Skeletal muscle cell (primary cell): ENCODE measurements at places on chromosomes 4 and X.

- DNase-seq: no peak
Measured at GRCh38 chr4:69330345-69331047, 50.2 kb downstream of the UGT2B28 start.

DNA sequence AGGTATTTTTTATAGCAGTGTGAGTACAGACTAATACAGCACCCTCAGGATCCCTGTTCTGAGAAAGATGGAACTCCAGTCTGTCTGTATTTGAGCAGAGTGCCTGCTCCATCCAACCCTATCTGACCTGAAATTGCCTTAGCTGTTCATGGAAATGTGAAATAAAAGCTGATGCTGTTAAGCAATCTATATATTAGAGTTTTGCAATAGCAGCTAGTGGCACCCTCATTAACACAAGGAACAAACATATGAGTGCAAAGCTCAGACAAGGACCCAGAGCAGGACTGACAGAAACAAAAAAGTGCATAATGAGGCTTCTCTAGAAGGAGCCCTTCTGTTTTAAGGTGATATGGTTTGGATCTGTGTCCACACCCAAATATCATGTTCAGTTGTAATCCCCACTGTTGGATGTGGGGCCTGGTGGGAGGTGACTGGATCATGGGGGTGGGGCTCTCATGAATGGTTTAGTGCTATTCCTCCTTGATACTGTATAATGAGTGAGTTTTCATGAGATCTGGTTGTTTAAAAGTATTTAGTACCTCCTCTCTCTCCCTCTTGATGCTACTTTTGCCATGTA, 272.9 kb upstream of the KLF3 start:
- no peak for DNase-seq

GRCh38 chr4:184613405-184613804, 35.8 kb downstream of the CASP3 start:
- no peak for DNase-seq

DNA sequence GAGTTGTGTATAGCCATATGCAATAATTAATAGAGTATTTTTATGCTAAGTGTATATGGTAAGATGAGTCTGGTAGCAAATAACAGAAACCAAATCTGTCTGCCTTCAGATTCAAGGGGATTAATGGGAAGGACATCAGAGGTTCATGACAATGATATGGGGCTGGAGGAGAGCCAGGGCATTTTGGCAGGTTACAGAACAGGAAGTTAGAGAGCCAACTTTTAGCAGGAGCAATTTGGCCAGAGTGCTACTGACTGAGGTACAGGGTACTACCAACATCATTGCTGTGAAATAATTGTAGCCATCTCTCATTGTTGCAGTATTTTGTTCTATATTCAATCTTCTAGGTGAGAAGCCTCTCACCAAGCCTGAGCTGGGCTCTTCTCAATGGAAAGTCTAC, 210.9 kb upstream of the FAM47A start:
- DNase-seq: no peak

GRCh38 chr4:95265814-95266740, 282.7 kb downstream of the UNC5C start:
- no peak for DNase-seq

- DNase-seq: no peak
Measured at GRCh38 chrX:135416546-135416945, 5.2 kb upstream of the SMIM10L2A start.

GRCh38 chr4:40564815-40565483, 64.7 kb downstream of the RBM47 start:
- DNase-seq: no peak

DNA sequence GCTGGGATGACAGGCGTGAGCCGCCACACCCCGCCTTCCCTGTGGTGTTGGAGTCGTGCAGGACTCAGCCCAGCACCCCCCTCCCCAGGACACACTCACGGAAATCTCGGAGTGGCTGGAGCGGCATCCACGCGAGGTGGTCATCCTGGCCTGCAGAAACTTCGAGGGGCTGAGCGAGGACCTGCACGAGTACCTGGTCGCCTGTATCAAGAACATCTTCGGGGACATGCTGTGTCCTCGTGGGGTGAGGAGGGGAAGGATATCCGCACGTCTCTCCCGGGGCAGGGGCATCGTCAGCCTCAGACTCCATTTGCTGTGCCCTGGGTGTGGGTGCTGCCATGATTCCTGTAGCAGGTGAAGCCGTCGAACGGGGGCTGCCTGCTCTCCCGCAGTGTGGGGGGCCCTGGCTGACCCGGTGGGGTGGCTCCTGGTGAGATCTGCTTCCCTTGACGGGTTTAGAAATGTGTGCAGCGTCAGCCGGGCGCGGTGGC, 10.3 kb downstream of the PLCXD1 start:
- no peak for DNase-seq

DNA sequence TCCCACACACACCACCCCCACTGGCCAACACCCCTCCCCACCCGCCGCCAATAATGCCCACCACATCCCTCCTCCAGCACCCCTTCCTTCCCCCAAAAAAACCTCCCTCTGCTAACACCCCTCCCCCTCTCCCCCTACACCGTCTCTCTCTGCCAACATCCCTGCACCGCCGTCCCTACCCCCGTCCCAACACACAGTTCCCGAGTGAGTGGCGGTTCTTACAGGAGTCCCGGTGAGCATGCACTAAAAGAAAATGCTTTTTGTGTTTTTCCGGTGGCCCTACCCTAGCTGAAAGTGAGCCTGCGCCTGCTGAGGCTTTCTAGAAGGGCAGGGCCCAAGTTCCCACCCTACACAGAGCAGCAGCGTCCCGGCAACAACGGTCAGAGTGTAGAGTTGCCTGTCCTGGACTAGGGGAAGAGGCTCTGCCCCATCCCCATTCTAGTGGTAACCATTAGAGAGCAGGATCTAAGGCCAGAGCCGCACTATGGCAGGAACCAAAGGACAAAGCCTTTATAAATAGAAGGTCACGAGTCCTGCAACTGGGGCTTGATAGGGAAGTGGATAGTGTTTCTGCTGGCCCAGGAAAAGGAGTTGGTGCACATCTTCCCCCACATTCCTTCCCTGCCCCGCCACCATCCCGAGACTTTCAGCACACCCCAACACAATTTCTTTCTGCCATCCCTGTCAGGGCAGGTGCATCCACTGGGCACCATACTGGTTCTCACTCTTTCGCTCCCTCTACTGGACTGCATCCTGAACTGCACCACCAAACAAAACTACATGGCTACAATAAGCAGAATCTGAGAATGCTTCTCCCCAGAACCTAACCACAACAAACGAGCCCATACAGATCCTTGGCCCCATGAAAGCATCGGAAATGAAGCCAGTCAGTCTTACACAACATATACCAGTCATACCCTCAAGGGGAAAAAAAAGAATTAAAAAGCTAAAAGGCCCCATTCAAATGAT, 78.1 kb upstream of the PAGE3 start:
- no peak for DNase-seq

DNA sequence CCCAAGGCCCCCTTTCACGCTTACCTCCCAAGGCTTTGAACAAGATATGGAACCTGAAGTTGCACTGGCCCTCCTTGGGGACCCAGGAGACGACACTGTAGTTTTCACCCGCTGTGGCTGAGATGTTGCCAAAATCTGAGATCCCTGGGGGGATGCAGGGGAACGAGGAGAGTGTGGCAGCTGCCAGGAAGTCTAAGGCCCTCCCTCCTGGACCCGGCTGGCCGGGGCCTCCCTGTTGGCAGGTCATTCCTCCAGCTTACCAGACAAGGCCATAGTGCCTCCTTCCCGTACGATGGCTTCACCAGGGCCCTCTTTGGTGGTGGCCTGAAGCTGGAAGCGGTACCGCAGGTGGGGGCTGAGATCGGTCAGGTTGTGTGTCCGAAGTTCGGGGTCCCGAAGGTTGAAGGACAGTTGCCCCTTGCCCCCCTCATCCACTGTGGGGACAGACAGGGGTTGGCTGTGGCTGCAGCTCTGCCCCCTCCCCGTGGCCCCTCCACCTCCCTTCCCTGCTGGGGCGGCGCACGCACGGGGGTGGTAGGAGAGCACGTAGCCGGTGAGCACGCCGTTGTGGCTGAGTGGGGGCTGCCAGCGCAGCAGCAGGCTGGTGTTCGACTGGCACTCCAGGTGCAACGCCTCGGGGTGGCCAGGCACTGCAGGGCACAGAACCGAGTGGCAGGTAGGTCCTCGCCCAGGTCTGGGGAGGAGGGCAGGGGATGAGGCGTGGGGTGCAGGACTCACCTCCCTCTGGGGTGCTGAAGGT, 21.2 kb downstream of the L1CAM start:
- no peak for DNase-seq

GRCh38 chr4:53717064-53717549, 125.8 kb upstream of the LNX1 start:
- DNase-seq: peak; percentile 16

- DNase-seq: peak; percentile 69
Measured at GRCh38 chrX:9676306-9676705, 89.3 kb downstream of the GPR143 start.

DNA sequence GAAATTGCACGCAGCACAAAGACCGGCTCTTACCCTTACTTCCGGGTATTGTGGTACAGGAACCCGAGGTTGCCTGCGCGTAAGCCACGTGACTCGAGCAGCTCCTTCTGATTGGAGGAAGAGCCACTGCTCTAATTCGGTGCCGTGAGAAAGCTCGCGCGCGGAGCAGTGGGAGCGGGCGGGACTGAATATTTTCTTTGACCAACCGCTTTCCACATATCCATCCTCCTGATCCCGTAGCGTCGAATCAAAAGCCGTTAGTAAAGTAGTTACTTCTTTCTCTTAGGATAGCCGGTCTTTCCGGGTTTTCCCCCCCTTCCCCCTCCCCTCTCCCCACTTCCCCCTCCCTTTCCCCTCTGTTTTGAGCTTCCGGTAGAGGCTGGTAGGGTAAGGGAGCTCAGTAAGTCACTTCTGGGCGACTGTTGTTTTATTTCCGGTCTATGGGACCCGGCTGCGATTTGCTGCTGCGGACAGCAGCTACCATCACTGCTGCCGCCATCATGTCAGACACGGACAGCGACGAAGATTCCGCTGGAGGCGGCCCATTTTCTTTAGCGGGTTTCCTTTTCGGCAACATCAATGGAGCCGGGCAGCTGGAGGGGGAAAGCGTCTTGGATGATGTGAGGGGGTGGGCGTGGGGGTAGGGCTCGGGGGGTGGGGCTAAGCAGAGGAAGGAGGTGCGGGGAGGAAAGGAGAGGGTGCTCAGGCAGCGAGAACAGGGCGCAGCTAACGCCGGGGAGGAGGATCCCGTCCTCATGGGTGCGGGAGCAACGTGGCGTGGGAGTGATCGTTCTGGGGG, at the start of gene TAF1:
Gene TAF1 (plus strand): TSS at position 483 of the 799 bp plus-strand sequence. CDS start 18 bp downstream, at position 501.
- DNase-seq: peak; percentile 91

GRCh38 chrX:148813967-148814366, 313.6 kb downstream of the AFF2 start:
- DNase-seq: no peak

DNA sequence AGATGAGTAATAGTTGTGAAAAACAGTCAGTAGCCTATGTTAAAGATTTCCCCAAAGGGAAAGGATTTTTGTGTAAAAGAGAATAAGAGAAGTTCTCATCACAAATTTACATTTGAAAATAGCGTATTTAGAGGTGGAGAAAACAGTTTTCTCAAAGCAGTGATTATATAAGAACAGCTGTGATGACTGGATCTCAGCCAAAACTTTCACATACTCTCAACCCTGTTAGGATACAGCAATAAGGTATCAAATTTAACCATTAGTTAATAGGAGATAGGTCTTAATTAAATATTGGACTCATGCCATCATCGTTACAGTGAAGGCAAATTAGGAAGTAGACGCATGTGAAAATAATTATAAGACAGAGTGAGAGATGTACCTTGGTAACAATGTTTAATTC, 622.7 kb downstream of the PCDH18 start:
- no peak for DNase-seq

- no peak for DNase-seq
Measured at GRCh38 chrX:10278716-10279115, 121.9 kb downstream of the CLCN4 start.

DNA sequence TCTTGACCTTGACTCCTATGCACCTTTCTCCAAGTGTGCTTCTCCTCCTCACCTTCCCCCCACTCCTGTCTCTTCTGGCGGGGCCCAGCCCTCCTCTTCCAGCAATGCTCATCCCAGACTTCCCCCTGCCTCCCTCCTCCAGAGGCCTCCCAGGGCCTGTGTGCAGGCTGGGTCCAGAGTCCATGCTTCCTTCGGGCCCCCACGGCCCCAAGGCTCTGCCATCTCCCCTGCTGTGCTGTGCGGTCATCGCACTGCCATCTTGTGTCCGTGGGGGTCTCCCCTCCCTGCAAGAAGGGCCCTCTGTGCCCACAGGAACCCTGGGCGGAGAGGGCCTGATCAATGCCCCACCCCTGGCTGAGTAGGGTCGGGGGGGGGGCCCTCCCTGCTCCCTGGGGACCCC, 27.3 kb downstream of the ATP2B3 start:
- no peak for DNase-seq

- DNase-seq: no peak
Measured at GRCh38 chrX:44873415-44874276, 658 bp downstream of the KDM6A start.

DNA sequence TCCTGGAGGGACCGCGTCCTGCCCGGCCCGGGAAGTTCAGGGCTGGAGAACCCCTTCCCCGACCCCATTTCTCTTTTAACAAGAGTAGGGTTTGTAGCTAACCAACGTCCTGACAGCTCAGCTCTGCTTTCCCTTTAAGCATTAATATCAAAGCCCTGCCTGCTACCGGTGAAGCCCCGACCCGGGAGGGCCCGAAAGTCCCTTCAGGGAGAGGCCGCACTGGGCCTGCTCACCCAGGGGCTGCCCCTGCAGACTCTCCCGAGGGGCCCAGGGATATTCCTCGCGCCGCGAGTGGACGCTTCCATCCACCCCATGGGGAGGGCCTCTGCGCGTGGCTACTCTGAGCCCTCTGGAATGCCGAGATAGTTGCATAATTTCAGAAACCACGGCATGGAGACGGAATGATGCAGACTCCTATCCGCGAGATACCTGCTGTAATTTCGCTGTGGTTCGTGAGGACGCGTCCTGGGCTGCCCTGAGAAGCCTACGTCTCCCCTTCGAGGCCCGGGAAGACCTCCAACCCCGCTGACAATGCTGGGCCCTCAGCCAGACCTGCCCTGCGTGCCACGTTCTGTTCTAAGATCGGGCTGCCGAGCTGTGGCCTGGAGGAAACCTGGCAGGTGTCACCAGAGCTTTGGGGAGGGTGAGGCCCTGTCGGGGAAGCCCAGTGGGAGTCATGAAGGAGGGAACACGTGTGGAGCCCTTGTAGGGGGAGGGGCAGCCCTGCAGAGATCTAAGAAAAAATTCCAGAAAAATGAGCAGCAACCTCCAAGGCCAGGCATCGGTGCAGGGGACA, 999 bp upstream of the CTBP1 start:
- no peak for DNase-seq
